Cerebellar cortex (tissue), 1 donor: ENCODE measurements at places on chromosomes 6 and 20.

DNA sequence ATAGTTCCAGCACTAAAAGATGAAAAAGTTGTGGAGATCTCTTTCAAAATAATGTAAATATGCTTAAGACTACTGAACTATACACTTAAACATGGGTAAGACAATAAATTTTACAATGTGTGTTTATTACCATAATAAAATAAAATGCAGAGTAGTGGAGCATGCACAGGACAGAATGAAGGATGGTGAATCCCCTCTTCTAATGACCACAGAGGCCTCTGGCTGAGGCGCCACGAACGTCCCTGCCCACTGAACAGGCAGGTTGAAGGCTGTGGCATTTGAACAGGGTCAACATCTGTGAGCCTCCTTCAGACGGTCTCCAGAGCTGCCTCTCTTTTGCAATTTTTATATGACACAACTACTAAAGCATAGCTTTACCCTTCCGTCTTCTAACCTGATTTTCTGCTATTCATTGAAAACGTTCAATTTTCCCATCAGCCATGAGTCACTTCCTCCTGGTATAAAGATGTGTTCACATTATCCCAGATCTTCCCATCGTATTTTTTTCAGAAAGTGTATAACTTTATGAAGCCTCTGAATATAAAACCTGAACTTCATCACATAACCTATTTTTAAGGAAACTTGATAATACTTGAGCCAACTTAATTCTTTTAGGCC, 37.8 kb downstream of the ADGRF4 start:
- no peak for DNase-seq

DNA sequence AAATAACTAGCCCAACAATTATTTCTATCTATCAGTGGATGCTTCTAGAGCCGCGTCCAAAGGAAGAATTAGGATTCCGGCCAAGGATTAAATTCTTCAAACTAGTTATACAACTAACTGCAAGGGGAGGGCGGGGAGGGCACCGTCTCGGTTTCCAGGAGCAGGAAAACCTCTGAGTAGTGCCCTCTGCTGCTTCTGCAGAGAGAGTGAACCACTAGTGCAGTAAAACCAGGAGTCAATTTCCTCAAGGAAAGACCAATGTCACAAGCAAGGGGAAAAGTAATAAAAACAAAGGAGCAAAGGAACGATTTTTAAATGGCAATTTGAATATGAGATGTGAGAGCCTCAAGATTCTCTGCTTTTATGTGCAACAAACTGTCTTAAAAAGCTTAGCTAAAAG, 16.5 kb upstream of the UBE2J1 start:
- peak; percentile 47 for DNase-seq

GRCh38 chr20:53625311-53626129, 31.9 kb upstream of the ZNF217 start:
- no peak for DNase-seq

- DNase-seq, result no peak
Observed at GRCh38 chr6:4656106-4656505, 120.1 kb upstream of the CDYL start.

- DNase-seq, result no peak
Observed at GRCh38 chr20:3279761-3280160, 40.8 kb upstream of the SLC4A11 start.

DNA sequence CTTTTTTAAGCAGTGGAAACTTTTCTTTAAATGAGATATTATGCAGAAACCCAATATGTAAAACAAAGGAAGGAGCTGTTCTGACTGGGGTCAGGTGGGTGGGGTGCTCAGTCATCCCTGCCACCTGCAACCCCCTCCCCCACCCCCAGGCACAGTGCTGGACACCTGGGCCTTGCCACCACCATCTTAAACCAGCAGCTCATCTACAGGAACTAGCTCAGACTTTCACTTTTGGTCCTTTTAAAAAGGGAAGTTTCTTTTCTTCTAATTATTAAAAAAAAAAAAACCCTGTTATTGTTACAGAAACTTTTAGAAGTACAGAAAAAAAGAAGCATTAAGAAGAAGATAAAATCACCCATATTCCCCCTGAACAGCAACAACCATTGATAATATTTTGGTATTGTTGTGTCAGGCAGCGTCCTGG, 37.1 kb downstream of the PPP1R16B start:
- no peak for DNase-seq

GRCh38 chr6:108200631-108201030, 34.8 kb downstream of the NR2E1 start:
- no peak for DNase-seq

- DNase-seq, result no peak
Observed at GRCh38 chr6:164640956-164641355, 668.4 kb downstream of the C6orf118 start.

DNA sequence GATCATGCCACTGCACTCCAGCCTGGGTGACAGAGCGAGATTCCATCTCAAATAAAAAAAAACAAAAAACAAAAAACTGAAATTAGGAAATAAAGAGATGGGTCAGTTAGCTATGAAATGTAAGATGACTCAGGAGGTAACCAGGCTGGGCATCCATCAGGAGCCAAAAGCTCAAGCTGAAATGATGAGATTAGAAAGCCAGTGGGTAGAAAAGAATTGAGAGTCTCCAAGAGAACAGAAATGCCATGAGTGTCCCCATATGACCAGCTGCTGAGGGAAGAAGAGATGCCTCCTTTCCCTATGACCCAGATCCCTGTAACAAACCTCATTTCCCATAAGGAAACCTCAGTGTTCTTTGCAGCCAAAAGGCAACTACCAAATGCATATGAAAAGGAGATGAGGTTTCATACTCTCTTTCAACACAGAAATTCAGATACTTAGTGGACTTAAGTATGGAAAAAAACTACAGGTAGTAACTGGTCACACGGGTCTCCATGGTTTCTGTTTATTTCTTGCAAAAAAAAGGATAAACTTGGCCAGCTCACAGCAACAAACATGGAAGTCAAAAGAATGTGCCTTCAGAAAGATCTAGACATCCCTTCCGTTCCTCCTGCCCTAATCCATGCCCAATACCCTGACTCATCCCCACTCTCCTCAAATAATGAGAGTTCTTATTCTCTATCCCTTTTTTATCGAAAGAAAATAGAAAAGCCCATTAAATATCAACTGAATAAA, 8.1 kb downstream of the ARHGAP18 start:
- no peak for DNase-seq

DNA sequence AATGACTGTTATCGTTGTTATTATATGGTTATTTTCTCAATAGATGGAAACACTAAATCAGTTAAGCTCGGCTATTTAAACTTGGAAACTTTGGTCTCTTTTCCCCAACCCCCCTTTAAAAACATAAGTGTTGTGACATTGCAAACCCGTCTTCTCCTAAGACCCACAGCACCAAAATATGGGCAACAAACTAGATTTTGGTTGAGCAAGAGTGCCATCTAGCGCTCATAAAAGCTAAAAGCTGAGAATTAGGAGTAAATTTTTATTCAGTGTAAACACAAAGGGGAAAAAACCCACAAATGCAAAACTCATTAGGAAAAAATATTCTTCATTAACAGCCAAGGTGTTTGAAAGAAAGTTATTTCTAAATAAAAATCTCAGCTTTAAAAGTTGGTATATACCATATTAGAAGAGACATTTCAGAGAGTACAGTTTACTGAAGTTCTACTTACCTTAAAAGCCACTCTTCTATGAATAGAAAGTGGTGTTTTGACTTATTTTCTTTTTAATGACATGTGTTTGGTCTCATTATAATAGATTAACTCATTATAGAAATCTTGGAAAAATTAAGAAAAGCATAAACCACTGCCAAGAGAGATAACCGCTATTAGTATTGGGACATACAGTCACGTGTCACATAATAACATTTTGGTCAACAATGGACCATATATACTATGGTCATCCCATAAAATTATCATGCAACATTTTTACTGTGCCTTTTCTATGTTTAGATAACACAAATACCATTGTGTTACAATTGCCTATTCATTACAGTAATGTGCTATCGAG, 21.1 kb downstream of the SESN1 start:
- DNase-seq, result peak; percentile 87

GRCh38 chr20:57622201-57622570, 2.0 kb upstream of the ZBP1 start:
- no peak for DNase-seq

GRCh38 chr6:17311595-17312311, 30.6 kb downstream of the RBM24 start:
- DNase-seq, result no peak

DNA sequence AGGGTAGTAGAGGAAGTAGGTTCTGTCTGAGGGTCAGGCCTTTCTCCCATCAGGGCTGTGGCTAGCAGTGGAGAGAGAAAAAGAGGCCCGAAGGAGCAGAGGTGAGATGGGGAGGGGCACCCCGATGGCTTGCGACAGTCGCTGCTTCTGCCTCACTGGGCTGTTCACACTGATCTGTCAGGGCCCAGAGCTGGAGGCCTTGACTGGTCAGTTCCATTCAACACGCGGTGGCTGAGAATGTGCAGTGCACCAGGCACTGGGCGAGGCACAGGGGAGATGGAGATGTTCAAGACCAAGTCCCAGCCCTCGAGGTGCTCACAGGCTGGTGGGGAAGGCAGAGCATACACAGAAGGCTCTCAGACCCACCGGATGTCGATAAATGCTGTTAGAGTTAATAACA, 21.4 kb downstream of the SLC12A5 start:
- no peak for DNase-seq

GRCh38 chr6:9140951-9141460, 705.7 kb upstream of the SLC35B3 start:
- DNase-seq, result peak; percentile 26

- no peak for DNase-seq
Observed at GRCh38 chr6:116550796-116551195, 2.8 kb upstream of the CALHM4 start.

- peak; percentile 53 for DNase-seq
Observed at GRCh38 chr6:143279385-143279784, 171.1 kb downstream of the ADAT2 start.

- DNase-seq, result no peak
Observed at GRCh38 chr6:27053738-27054137, 193.8 kb upstream of the PRSS16 start.

GRCh38 chr20:63778857-63779256, 39.3 kb downstream of the SLC2A4RG start:
- no peak for DNase-seq

DNA sequence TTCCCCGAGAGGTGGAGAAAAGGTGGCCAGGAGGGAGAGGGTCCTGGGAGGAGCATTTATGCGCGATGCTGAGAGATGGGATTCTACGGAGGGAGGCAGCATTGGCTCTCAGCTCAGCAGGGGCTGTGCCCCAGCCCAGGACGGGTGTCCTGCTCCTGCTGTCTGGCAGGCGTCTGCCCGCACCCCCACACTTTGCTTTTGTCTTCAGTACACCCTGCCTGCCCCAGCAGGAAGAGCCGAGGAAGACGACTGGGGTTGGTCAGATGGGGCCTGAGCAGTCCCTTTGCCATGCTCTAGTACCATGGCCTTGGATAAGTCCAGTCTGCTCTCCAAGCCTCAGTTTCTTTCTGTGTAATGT, 68.5 kb downstream of the TCP11 start:
- no peak for DNase-seq

DNA sequence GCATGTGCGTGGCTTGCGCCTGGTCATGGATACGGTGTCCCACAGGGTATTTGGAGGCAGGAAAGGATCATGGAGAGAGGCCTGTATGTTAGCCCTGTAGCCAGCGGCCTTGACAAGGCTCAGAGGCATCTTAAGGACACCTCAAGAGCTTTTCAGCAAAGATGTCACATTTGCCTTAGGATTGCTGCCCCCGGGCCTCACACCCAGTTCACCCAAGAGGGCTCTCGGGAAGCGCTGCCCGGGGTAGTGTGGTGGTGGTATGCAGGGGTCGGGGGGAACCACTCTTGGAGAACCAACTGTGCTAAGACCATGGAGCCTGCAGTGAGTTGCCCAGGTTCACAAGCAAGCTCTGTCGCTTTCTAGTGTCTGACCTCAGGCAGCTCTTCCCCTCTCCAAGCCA, 36.9 kb upstream of the VSTM2L start:
- no peak for DNase-seq

DNA sequence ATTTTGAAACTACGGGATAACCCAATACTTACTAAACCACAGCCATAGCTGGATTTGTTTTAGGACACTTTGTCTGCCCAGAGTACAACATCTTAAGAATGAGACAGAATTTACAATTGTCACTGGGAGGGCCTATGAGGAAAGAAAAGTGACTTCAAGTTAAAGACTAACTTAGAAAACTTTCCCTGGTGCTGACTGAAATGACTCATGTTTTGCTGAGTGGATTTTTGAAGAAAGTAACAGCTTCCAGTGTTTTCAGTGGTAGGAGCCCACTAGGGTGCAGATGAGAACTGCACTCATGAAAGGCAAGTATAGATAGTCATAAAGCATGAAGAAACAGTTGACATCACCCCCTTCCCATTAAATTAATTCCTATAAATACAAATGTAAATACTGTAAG, 988.2 kb upstream of the MAP3K7 start:
- DNase-seq, result no peak

GRCh38 chr20:32589256-32589655, 4.1 kb upstream of the NOL4L start:
- DNase-seq, result no peak

GRCh38 chr6:125066964-125067363, 86.6 kb upstream of the TPD52L1 start:
- no peak for DNase-seq

- DNase-seq, result no peak
Observed at GRCh38 chr6:157226761-157227160, 96.6 kb downstream of the TMEM242 start.

DNA sequence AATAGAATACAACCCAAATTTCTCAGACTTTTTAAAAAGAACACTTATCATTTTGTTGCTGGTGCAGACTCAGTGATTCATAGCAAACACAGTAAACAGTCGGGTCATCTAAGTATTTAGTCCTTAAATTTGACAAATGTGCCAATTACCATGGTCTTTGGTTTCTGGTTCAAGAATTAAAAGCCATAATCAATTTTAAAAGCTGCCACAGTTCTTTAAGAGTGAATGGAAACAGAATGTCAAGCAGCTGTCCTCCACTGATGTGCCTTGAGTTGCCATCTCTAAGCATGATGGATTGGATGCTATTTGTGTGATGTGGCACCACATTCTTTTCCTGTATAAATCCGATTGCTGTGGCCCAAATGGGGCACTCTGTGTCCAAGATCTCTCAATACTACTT, 67.2 kb upstream of the MLIP start:
- DNase-seq, result no peak
